ENCODE measurements at places on chromosomes 1 and 21.

DNA sequence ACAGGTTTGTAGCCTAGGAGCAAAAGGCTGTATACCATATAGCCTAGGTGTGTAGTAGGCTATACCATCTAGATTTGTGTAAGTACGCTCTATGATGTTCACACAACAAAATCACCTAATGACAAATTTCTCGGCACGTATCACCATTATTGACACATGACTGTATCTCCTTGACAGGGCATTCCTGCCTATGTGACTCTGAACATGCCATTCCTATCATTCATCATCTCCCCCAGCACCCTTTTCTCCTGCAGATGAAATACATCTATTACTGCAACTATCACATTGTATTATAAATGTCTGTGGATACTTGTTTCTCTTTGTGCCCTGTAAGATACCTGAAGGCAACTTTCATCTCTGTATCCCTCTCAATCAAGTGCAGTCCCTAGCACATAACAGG, 29.9 kb downstream of the TP53BP2 start:
- DNase-seq = no peak

- no peak for DNase-seq
Observed at GRCh38 chr21:37800456-37801061, 115.7 kb downstream of the KCNJ6 start.

- DNase-seq = no peak
Observed at GRCh38 chr1:21700094-21700493, 30.9 kb upstream of the RAP1GAP start.

GRCh38 chr1:70495370-70495769, 84.3 kb downstream of the CTH start:
- no peak for DNase-seq

GRCh38 chr1:227006226-227006796, 66.2 kb downstream of the COQ8A start:
- DNase-seq = no peak

Measured in stimulated activated CD8-positive, alpha-beta memory T cell treated with anti-CD3 and anti-CD28 coated beads, Interleukin-7, amount 100 ng/mL, for 1 hour (primary cell).